HuH-7 (cell line): ENCODE measurements at places on chromosomes 2 and 18.

GRCh38 chr2:101827246-101827645, 129.7 kb downstream of the MAP4K4 start:
- DNase-seq = no peak

DNA sequence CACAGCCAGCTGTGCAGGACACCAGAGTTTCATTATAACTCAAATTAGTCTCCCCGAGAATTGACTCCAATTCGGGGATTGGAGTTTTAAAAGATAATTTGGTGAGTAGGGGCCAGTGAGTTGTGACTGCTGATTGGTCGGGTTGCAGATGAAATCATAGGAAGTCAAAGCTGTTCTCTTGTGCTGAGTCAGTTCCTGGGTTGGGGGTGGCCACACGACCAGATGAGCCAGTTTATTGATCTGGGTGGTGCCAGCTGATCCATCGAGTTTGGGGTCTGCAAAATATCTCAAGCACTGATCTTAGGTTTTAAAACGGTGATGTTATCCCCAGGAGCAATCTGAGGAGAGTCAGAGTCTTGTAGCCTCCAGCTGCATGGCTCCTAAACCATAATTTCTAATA, 82.7 kb upstream of the SLC66A3 start:
- DNase-seq = no peak

DNA sequence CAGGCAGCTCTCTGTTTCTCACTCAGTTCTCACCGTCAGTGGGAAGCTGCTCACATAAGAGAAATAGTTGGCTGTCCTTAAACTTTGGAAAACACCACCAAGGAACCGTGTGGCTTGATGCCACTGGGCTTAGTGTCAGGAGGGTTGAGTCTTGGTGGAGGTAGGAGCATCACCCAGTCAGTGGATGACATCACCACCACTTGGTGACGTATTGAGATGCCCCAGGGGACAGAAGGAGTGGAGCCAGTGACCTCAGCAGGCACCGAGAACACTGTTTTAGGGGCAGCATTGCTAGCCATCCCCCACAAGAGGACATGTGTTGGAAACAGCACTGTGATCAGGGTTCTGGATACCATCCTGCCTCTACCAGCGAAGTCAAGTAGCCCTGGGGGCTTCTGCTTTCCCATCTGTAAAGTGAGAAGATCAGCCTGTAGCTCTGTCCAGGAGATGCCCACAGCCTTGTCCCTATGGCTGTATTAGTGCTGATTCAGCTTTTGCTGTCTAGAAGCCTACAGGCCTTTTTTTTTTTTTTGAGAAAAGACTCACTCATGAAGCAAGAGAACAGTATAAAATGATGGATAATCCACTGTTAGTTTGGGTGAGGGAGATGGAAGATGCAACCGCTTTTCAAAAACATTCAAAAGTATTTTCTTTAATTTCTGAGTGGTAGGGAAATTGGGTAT, 66.2 kb downstream of the TSN start:
- DNase-seq = no peak

DNA sequence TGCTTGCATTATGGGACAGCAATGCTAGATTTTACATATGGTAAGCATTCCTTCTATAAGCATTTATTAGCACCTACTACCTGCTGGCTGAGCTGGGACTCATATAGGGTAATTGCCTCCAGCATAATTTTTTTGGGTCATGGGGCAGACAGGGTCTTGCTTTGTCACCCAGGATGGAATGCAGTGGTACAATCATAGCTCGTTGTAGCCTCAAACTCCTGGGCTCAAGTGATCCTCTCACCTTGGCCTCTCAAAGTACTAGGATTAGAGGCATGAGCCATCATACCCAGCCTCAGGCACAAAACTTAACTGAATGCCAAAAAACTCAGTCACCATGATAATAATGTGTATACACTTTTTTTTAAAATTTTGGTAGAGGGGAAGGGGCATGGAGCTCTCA, 35.3 kb downstream of the TMEM237 start:
- no peak for DNase-seq

DNA sequence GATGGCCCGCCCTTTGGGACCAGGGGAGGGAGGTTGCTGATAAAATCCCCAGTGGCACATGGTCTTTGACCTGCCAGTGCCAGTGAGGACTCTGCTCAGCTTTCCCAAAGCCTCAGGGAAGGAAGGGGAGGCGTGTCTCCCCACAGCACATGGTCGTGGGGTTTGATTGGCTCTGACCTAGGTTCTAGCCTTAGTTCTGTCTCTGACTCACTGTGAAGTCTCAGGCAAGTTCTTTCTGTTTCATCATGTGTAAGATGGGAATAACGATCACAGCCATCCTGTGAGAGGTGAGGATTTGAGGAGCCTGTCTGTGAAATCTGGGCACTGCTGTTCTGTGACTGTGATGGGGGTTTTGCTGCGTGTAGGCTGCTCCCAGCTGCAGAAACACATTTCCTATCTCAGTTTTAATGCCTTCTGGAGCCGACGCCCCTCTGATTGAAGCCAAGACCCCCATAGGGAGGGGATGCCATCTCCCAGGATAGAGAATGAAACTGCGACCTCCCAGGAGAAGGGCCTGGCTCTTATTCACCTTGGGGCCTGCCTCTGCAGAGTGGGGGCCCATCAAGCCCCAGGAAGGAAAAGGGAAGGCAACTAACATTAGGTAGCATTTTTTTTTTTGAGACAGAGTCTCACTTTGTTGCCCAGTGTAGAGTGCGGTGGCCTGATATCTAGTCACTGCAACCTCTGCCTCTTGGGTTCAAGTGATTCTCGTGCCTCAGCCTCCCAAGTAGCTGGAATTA, 84.0 kb downstream of the DDX1 start:
- DNase-seq = no peak
